Fibroblast of the aortic adventitia (primary cell): ENCODE measurements at places on chromosomes 2 and 18.

GRCh38 chr2:95024371-95024770 lies 1.1 kb upstream of the MAL start:
- DNase-seq, result no peak

- no peak for DNase-seq
These were observed 1229.1 kb upstream of the ACVR2A start for GRCh38 chr2:146615778-146616177.

GRCh38 chr2:73031725-73032701 lies 39.5 kb downstream of the SFXN5 start:
- DNase-seq, result peak; percentile 11

DNA sequence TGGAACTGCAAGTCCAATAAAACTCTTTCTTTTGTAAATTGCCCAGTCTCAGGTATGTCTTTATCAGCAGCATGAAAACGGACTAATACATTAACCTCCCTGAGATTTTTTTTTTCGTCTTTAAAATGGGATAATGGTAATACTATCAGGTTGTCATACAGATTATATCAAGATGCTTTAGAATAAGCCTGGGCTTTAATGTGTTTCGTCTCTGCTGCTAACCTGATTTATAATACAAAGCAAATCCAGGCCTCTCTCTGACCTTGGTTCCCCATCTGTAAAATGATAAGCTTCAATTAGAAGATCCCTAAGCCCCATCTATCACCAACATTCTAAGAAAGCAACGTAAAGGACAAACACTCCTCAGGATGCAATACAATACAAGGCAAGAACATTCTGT lies 283.5 kb downstream of the LRATD1 start:
- no peak for DNase-seq

- DNase-seq, result no peak
These were observed 48.9 kb downstream of the APLF start for GRCh38 chr2:68516051-68516955.

GRCh38 chr2:190858817-190859216 lies 21.8 kb upstream of the GLS start:
- DNase-seq, result peak; percentile 86

DNA sequence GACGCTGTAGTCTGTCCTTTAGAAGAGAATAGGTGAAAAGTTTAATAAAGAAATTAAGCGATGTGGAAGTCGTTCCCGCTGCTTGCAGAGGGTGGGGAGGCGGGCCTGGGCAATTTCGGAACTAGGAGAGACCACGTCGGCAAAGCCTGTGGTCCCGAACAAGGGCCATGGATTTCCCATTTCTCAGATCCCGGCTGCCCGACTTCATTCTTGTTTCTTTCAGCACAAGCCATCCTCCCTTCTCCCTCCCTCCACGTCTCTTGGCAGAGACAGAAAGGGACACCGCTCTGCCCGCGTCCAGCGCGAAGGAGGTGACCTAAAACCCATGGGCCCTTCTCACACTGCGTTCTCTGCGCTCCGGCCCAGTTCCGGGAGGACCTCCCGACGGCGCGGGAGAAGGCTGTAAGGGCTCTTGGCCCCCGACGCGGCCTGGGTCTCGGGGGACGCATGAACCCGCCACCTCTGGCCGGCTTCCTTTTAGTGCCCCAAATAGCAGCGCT lies 2.2 kb upstream of the BCL2L11 start:
- no peak for DNase-seq

GRCh38 chr2:38149531-38149930 lies 73.6 kb upstream of the CYP1B1 start:
- DNase-seq, result no peak

DNA sequence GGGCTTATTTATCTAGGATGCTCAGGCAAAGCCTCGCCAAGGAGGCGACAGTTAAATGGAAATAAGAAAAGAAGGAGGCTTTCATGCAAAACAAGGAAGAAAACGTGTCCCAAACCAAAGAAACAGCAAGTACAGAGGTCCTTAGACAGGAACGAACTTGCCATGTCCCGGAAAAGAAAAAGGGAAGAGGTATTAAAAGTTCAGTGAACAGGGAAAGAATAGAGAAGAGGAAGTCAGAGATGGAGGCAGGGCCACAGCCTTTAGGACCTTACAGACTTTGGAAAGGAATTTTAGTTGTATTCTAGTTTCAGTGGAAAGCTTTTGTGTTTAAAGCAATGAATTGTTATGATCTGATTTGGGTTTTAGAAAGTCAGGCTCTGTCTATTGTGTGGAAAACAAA lies 22.1 kb downstream of the IKZF2 start:
- no peak for DNase-seq

DNA sequence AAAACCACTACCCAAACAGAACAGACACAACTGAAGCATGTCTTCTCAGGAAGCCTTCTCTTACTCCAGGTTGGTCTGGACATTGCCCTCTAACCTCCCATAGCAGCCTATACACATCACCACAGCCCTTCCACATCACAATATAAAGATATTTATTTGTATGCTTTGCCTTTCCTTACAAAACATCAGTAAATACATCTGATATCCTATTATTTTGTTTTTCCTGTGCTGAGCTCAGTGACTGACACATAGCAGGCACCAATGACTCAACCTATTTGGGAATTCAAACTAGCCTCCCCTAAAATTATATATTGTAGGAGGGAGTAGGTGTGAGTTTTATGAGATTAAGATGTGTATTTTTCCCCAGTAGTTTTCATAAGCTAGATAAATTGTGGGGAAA lies 28.8 kb downstream of the SLC40A1 start:
- no peak for DNase-seq

DNA sequence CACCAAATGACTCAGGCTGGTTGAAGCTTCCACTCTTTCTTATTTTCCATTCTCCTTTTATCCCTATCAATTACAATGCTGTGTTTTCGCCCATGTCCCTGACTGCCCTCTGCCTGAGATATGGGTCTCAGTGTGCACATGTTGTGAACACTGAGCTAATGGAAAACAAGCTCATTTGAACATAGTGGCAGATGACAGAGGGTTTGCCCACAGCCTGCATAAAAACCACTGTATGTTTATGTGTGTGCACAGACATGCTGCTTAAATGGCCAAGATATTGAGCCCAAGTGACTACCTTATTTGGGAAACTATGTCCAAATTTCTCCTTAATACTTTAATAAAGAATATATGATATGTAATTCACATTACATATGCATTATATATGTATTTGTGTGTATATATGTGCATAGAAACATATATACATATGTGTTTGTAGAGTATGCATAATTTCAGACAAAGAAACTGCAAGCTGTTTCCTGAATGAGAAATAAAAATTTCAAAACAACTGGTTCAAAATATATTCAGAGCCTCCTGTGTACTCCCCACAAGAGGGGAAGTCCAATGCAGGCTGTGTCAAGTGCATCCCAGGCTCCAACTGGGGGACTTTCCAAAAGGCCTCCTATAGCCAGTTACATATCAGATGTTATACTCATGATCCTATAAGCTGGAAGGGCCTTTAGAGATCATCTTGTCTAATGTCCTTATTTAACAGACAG lies 92.7 kb upstream of the CD302 start:
- DNase-seq, result no peak

GRCh38 chr2:69544951-69545350 lies 98.6 kb downstream of the AAK1 start:
- DNase-seq, result peak; percentile 45

- no peak for DNase-seq
These were observed 44.5 kb downstream of the COMMD1 start for GRCh38 chr2:61949714-61950560.

GRCh38 chr2:69914950-69915945 lies at the start of gene MXD1:
TSS of gene MXD1 (plus strand) at chr2:69915109. CDS start at chr2:69915331, 222 bp downstream.
- DNase-seq, result no peak

DNA sequence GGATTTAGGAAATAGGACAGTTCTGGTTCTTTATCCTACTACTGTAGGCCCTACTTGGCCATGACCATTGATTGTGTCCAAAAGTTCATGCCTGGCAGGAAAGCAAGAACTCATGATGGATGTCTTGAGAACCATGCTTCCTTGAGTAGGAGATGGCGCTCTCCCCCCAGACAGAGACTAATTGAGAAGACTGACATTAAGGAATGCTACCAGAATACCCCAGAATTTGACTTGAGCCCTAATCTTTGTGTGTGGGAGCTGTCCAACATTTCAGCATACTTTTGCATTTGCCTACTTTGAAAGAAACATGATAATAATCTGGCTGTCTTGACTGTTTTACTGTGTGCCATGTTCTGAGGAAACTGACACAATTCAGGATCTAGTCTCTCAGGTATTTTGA lies 23.3 kb downstream of the MAPRE3 start:
- DNase-seq, result no peak

- DNase-seq, result no peak
These were observed 84.6 kb downstream of the TMEM237 start for GRCh38 chr2:201558665-201559064.

- no peak for DNase-seq
These were observed 103.0 kb downstream of the SPIRE1 start for GRCh38 chr18:12554796-12555388.

DNA sequence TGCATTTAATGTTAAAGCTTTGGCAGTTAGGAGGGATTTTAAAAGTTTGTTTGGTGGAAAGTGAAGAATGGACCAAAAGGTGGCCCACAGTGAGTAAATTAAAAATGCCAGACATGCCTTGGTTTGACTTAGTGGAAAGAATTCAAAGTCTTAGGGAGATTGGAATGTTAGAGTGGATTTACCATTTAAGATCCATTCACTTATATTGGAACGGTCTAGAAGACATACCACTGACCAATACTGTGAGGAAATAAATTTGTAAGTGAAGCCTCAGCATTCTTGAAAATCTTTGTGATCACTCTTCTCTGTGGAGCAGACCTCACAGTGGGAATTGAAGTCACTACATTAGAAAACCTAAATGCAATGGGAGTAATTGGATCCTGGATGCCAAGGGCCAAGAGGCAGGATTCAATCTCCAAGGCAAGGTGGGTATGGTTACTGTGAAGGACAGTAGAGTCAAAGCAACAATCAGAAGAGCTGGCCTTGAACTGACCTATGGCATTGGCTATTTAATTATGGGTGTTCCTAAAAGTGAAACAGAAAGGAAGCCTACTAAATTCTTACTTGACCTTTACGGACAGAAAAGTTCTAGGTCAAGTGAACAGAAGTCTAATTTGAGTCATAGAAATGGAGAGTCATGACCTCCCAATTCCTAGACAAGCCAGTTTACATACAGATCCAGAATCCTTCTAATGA lies 40.2 kb upstream of the VRK2 start:
- DNase-seq, result no peak

DNA sequence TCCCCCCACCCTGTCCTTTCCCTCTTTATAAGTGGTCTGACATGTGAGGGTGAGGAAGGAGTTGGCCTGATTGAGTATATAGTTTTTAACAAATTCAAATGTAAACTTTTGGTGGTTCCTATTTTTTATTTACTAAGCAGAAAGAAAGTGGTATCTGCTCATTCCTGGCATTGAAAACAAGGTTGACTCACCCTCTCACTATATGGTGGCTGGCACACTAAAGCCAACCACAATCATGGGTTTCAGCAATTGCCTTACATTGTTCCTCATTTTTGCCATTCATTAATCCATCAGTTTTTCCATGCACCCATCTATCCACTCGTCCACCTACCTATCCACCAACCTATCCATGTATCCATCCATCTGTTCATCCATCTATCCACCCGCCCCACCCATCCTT lies 75.4 kb upstream of the IGFBP5 start:
- DNase-seq, result no peak

DNA sequence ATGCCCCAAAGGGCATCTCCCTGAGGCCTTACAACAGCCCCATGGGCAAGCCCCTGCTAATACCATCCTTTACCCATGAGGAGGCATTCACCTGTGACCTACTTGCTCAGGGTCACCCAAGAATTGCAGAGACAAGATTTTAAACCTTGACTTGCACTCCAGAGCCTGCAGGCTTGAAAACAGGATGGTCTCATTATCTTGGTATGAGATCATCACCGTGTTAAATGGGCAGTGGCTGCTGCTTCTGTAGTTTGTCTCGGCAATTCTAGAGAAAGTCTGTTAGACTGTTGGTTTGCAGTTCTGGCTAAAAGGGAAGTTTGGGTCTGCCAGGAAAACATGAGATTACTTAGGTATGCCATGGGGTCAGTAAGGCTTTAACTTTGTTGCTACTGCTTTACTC lies 698.9 kb downstream of the GALR1 start:
- no peak for DNase-seq

DNA sequence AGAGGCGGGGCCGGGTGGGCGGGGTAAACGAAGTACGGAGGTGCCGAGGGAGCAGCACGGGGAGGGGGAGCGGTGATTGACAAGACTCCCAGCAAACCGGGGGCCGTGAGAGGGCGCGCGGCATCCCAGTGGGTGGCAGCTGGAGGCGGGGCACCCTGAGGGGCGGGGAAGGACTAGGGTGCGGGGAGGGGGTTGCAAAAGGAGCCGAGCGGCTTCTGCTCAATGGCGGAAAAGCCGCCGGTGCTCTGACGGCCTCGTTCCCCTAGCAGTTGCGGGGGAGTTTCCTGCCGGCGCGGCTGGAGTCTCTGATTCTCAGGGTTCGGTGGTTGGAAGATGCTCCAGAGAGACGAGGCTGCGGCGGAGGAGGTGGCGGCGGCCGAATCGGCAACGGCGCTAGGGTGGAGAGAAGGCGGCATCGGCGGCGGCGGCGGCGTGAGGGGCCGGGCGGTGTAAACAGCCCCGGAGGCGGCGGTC lies at the start of gene PPM1B:
Gene PPM1B, plus strand, starts transcription at position 195 of the 474 bp plus-strand sequence. CDS start 32,325 bp downstream, outside the sequence.
- DNase-seq, result no peak

DNA sequence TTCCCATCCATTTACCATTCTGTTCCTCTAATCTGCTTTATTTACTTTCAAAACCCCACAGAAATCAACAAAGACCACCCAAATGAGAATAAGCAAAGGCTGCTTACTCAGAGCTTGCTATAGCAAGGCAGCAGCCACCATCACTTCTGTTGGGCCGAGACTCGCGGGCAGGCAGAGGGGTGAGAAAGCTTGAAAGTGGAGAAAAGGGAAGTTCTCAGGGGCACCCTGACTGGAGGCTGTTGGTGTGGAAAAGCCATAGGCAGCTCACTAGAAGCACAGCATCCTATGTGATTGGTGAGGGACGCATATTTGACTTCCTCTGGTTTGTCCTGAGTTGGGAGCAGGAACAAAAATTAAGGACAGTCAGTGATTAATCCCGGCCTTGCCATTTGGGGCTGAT lies 269.7 kb upstream of the THSD7B start:
- DNase-seq, result no peak

- peak; percentile 8 for DNase-seq
These were observed at the start of gene MTA3 for GRCh38 chr2:42568401-42569115. TSS of gene MTA3 (plus strand) at chr2:42568632. CDS start at chr2:42568746, 114 bp downstream.

DNA sequence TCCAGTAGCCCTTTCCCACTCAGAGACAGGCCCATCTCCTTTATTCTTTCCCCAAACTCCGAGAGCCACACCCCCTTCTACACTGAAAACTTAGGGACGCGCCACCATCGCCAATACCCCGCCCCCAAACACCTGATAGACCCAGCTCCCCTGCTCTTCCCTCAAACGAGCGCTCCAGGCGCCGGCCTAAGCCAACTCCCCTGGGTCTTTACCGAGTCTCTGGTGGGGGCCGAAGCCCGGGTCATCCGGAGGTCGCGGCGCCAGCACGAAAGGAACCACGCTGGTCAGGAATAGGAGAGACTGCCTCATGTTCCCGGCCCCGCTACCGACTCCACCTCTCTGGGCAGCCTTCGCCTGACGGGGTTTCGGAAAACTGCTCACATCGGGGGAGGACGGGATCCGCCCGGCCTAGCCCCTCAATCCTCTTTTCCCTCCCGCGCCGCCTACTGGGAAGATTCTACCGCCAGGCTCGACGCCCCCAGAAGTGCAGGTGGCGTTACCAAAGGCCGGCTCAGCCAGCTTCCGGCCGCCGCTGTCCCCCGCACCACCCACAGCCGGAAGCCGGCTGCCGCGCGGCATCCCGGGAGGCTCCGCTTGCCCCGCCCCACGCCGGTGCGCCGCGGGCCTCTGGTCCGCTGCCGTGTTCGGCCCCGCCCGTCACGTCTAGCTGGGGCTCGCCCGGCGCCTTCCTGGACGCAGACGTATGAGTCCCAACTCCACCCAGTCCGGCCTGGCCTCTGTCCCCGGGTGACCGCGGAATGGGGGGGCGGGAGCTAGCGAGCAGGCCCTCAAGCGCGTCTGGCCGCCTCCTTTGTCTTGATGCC lies at the start of gene ADAM17:
Gene ADAM17, minus strand, starts transcription at position 534 of the 824 bp plus-strand sequence. Its CDS starts 225 bp downstream, at position 309.
- peak; percentile 95 for DNase-seq
